ENCODE measurements at places on chromosomes 2 and 18.

GRCh38 chr2:113167115-113167932 lies 6.4 kb upstream of the PSD4 start:
- DNase-seq = no peak

DNA sequence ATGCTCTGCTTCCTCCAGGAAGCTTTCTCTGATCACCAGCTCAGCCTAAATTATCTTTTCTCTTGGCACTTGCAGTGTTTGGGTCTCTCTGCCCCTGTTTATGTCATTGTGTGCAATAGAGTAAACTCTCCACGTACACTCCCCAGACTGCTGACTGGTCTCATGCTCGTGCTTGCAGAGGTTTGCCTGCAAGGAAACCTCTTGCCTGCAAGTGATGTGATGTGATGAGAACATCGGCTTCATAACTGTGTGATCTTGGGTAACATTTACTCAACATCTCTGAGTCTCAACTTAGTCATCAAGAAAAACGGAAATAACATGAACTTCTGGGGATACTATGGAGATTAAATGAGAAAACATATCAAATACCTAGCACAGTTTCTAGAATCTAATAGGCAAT lies 92.3 kb downstream of the BIN1 start:
- no peak for DNase-seq

DNA sequence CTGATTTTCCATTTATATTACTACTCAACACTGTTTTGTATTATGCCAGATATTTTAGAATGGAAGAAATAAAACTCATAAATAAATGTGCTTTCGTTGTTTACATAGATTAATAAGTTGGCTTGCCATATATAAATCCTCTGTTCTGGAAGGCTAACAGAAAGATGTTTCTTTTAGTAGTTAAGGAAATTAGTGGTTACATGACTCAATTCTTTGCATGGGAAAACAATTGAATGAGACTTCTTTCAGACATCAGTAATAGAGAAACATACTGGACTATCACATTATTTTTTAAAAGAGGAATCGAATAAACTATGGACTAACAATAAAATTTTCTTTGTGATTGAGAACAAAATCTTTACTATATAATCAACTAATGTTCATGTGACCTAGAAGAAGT lies 336.5 kb downstream of the KCNS3 start:
- no peak for DNase-seq

DNA sequence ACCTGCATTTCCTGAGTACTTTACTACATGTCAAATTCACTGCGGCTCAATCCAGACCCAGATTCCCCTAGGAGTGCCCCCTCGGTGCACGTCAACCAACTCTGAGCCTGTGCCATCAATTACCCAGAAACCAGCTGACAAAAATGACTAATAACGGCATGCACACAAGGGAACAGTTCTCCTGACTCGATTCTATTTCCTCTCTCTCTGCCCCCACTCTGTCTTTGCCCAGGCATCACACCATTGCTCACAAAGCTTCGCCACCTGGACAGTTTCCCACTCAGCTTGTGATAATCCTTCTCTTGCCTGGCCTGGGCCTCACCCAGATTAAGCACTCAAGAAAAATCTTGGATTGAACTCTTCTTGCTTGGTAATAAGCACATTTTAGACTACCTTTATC lies 115.3 kb upstream of the NDUFV2 start:
- no peak for DNase-seq

- DNase-seq = peak; percentile 46
Measured at GRCh38 chr2:237072067-237072931, 13.4 kb upstream of the COPS8 start.

GRCh38 chr2:24828238-24828996 lies 35.2 kb downstream of the CENPO start:
- DNase-seq = no peak

DNA sequence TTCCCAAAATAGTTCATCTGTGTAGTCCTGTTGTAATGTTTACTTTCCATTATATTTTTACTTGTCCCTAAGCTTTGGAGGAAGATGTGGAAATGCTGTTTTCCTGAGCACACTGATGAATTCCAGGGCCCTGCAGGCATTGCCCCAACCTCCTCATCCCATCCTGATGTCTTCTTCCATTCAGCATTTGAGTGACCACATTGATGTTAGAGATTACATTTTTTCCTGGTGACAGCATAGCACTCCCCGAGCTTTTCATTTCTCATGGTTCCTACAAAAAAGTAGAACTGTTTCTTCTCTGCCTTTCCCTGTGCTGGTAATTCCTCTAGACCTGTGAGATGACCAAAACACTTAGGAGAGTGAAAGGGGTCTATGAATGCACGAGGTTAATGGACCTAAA lies 4.8 kb downstream of the IL36A start:
- no peak for DNase-seq

GRCh38 chr2:119252186-119253113 lies 28.8 kb downstream of the STEAP3 start:
- DNase-seq = no peak

GRCh38 chr18:78996741-78997490 lies 17.3 kb downstream of the SALL3 start:
- no peak for DNase-seq

GRCh38 chr2:22454826-22455485 lies 930.0 kb upstream of the KLHL29 start:
- no peak for DNase-seq

DNA sequence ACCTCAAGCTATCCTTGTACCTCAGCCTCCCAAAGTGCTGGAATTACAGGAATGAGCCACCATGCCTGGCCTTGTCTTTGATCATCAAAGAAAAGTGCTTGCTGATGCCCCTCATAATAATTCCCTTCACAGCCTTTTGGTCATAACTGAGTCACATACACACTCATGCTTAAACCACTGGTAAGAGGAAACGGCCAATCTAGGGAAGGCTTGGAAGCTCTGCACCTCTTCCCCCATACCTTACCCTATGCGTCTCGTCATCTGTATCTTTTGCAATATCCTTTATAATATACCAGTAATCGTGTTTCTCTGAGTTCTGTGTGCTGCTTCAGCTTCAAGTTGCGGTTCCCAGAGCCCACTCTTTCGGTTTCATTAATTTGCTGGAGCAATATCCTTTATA lies 4.8 kb upstream of the RNF138 start:
- no peak for DNase-seq

DNA sequence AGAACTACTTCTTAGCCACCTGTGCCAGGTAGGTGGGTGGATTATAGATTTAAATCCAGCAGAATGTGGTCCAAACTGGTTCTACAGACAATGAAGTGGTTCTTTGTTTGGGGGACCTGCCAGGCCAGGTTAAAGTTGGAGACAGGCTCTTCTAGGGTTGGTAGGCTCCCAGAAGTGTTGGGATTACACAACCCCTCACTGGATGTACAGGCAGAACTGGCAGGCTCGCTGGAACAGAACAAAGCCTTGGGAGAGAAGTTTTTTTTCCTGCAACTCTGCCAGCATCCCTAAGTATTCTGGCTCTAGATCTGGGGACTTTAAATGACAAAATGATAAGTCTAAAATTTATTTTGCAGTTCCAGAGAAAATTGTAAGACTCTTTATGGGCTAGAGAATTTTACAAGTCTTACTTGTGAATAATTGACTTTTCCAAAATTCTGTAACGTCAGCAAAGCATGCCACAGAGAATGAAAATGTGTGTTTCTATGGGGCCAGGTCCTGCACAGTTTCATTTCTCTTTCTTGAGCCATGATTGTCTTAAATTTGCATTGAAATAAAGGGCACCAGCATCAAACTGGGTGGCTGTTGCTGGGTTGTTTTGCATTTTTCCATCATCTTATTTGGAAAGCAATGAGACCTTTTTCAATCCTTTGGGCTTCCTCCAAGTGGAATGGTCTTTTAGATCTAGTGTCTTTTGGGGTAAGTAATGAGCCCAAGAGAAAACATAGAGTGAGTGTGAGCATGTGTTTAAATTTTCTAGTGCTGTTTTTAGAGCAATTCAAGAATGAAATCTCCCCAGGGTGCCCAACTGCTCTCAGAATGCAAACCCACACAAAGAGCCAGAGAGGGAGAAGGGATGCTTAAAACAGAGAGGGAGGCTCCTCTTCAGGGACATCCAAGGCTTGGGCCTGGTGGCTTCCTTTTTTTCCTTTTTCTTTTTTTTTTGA lies 32.4 kb upstream of the ATL2 start:
- no peak for DNase-seq

- no peak for DNase-seq
Measured at GRCh38 chr2:37856101-37856751, 68.9 kb upstream of the RMDN2 start.

DNA sequence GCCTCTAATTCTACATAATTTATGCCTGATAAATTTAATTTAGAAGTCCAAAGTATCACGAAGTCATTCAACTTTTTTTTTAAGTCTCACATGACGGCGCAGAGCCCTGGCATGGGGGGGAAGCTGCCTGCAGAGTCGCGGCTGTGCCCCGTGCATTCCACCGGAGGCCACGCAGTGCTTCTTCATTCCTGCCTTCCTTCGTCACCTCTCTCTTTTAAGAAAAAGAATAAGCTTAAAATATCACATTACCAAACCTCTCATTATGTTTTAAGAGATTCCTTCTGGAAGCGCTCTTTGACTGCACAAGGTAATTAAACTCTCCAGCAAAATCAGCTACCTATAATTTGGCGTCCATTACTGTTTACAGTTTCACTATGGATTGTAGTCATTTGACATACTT lies 20.3 kb upstream of the KIDINS220 start:
- no peak for DNase-seq

GRCh38 chr2:134662751-134663150 lies 56.0 kb downstream of the TMEM163 start:
- no peak for DNase-seq

- no peak for DNase-seq
Measured at GRCh38 chr2:145025382-145025781, 505.5 kb upstream of the ZEB2 start.

GRCh38 chr2:14635391-14635871 lies 2.9 kb downstream of the LRATD1 start:
- peak; percentile 89 for DNase-seq

GRCh38 chr18:14086458-14087231 lies 45.6 kb downstream of the ZNF519 start:
- DNase-seq = peak; percentile 57

GRCh38 chr2:187188783-187189631 lies 259.0 kb downstream of the CALCRL start:
- DNase-seq = no peak

DNA sequence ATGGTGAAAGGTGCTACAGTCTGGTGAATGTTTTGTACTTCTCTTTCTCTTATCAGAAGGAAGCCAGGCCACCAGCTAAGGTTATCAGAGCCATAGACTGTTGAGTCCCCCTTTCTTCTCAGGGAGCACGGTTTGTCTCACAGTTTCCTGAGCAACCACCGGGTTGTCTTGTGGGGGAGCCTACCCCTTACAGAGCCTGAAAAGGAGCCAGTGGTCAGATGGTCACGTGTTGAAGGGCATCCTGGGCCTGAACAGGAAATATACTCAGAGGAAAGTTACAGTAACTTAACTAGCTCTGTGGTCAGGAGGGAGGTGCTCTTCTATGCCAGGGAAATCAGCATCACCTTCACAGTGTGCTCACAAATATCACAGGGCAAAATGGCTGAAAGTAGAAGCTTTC lies 11.6 kb downstream of the CD28 start:
- no peak for DNase-seq

GRCh38 chr18:56233595-56233994 lies 404.8 kb downstream of the TXNL1 start:
- DNase-seq = no peak

DNA sequence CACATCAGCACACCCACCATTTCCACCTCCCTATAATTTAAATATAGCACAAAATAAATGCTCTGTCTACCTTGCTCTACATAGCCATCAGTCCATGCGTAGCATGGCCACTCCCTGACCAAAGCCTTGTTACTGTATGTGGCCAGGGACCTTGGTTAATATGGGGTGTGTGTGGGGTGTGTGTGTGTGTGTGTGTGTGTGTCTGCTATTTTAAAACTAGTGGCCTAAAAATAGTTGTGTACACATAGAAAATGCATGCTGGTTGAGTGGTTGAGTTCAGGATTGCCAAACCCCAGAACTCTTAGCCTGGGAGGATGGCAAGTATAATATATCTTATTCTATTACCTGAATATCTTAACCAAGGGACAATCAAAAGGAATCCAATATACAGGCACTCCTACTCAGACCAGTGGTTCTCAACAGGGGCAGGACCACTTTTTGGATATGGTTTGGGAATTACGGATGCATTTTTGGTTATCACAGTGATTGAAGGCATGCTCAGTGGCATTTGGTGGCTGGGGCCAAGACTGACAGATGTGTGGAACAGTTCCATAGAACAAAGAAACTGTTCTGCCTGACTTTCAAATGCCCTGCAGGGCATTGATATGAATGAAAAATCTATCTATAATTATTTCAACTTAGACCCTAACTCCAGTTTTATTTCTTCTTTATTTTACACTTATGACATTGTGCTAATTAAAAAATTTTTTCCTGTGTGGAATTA lies 72.3 kb upstream of the PSME4 start:
- DNase-seq = no peak

DNA sequence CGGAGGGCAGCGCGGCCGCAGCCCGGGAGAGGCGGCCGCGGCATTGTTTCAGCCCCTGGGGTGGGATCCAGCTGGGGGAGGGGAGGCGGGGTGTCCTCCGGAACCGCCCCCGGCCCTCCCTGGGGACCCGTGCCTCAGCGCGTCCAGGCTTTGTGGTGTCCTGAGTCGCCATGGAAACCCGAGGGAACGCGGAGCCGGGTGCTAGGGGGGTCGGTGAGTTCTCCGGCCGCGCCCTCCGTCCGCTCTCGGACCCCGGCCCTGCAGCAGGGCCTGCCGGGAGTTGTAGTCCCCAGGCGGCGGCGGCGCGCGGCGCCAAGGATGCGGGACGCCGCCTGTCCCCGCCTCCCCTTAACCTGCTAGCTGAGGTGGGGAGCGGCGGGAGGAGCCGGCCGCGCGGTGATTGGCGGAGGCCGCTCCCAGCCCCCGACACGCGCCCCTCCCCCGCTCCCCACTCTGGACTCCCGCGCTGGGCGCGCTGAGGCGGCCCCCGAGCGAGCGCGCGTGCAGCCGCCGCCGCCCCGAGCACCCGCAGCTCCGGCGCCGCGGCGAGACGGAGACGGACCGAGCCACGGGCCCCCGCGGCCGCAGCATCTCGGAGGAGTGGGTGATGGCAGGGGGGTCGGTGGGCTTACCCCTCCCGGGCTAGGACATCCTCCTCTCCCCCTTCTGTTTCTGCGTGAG lies at the start of gene DPYSL5:
Gene DPYSL5 (plus strand): TSS at position 478 of the 681 bp plus-strand sequence. CDS start 50,368 bp downstream, outside the sequence.
- DNase-seq = peak; percentile 94

DNA sequence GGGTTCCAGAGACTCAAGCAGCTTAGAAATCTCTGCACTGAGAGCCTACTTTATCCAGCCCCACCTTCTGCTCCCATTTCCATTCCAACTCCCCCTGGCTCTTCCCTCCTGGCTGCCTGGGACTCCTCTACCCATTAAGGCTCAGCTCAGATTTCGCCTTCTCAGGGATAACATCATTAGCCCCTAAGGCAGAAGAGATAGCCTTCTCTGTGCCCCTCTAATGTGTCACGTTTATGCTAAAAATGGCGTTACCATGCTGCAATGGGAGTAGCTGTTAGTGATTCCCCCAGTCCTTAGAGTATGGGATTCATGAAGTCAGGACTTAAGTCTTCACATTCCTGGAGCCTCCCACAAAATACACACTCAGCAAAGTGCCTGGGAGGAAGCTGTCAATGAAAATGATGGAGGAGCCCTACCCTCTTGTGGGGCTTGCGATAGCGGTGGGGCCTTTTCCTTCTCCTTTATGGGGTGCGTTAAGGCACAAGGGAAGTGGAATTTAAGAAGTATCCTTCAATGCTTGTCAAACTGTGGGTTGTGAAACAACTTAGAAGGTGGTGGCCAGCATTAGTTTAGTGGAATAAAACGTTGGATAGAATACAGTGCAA lies 144.7 kb upstream of the COPS8 start:
- no peak for DNase-seq

- DNase-seq = peak; percentile 49
Measured at GRCh38 chr2:39728941-39729351, 50.1 kb downstream of the THUMPD2 start.

GRCh38 chr2:26792720-26793119 lies 6.9 kb downstream of the CENPA start:
- no peak for DNase-seq

Measured in HAP-1 (cell line).